T-helper 2 cell treated with Interferon-gamma antibody and Interleukin-4, amounts not matched to agents 5 μg/mL and 100 μg/mL, for 36 hours (primary cell): ENCODE measurements at places on chromosomes 5 and 9.
A peak's percentile ranks its signal among the peaks of the same experiment; 100 is the strongest.

DNA sequence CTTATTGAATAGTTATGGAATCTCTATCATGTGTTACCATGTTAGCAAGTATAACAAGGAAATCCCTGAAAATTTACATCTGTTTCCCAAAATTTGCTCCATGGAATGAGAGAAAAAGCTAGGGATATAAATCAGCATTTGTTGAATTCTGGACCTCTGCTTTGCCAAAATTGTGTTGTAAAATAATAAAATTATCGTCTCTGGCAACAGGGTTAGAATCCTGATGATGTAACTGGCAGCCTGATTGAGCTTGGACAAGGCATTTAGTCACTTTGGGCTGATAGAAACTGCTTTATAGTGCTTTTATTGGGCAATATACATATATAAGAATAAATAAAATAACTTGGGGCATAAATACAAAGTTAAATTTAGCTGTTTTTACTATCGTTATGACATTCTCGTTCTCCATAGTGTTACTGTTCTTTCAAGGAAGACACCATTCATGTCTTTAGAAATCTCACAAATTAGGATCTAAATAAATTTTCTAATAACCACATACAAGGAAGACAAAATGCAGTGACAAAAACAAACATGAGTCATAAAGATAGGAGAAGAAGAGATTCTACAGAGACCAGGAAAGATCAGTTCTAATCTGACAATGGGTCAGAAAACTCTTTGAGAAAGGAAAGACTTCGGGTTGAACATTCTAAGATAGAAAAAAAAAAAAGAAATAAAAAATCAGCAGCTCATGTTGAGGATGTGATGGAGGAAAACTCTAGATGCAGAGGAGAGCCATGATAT lies 145.0 kb upstream of the CDH10 start:
- no peak for DNase-seq

DNA sequence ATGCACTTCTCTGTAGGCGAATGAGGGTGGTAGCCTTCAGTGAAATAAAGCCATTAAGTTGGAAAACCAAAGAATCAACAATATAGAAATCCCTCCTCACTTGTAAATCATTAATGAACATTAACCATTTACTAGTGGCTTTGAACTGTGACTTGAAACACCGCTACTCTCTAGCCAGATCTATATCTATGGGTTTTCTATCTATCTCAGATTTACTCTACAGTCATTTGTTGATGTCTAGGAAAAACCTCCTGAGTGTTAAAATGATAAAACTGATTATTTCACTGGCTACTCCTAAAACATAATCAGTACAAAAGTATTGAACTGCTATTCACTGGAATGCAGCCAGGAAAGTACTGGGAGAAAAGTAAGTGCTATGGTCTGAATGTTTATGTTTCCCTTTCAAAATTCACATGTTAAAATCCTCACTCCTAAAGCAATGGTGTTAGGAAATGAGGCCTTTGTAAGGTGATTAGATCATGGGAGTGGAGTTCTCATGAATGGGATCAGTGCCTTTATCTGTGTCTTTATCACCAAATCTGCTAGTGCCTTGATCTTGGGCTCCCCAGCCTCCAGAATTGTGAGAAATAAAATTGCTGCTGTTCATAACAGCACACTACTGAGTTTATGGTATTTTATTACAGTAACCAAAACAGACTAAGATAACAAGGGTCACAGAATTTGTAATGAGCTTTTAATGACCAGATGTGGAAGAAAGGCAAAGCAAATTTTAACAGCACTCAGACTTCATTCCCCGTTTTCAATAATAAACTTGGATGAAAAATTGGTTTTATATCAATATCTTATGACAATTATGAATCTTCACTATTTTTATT lies 8.6 kb upstream of the OXCT1 start:
- no peak for DNase-seq

DNA sequence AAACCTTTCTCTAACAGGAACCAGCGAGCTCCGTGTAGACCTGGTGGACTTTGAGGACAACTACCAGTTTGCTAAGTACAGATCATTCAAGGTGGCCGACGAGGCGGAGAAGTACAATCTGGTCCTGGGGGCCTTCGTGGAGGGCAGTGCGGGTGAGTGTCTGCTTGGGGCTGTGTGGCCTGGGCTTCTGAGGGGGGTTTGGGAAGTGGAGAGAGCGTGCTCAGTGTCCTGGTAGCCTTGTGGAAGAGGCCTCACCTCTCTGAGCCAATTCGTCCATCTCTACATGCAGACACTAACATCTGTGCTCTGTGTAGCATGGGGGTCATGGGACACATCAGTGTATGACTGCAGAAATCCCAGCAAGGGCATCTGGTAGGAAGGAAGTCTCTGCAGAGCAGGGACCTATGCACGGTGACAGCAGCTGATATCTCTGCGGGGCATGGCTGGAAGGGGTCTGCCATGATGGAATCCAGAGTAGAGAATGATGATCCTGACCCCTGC lies 5.9 kb downstream of the FCN2 start:
- no peak for DNase-seq

DNA sequence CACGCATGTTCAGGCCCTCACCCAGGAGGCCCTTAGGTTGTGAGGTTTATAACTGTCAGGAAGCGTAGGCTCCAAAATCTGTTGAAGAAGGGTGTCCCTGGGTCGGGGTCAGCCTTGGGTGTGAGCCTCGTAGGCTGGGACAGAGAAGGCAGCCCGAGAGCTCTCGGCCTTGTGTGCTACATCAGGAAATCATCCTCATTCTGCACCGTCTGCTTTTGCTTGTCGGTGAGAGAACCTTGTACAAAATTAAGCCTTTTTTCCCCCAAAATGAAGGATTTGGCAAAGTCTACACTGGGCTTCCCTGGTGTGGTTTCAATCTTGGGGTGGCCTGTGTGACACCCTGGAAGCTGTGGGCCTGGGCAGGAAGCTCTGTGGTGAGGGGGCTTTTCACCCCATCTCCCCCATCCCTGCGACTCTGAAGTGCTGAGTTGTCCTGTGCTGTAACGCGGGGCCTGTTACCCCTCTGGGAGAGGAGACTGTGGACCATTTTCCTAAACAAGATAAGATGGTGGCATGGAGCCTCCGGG lies 55.3 kb downstream of the AHRR start:
- DNase-seq = peak; percentile 3

DNA sequence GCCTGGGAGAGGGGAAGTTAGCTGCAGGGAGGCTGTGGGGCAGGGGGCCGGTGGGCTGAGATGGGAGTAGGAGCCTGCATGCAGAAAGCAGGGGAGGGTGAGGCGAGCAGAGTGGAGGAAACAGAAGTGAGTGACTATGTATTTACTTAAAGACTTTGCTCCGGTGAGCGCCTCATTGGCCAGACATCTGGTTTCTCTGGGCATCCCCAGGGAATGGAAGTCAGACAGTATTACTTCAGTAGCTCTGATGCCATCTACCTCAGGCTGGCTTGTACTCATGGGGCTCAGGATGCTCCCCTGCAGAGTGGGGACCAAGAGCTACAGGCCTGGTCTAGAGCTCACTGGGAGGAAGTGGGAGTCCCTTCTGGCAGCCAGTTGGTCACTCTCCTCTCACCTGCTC lies 78.2 kb upstream of the ARAP3 start:
- no peak for DNase-seq

GRCh38 chr5:137407090-137407489 lies 92.0 kb downstream of the SPOCK1 start:
- no peak for DNase-seq

GRCh38 chr9:8725635-8726034 lies 926.1 kb upstream of the DMAC1 start:
- no peak for DNase-seq

DNA sequence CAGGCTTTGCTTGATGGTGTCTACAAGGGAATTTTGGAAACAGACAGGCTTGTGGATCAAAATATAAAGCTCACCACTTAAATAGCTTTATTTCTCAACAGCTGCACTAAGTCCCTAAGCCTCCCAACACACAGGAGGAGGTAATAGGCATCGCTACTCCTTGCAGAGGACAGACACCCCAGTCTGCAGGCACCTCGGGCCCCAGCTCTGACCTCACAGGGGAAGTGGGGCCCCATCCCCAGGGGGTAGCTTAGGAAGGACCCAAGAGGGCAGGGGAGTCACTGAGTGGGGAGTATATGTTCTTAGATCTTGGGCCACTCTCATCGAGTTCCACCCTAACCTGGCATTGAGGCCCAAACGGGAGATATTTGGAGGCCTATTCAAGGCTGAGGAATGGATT lies 66.7 kb upstream of the XPA start:
- no peak for DNase-seq

DNA sequence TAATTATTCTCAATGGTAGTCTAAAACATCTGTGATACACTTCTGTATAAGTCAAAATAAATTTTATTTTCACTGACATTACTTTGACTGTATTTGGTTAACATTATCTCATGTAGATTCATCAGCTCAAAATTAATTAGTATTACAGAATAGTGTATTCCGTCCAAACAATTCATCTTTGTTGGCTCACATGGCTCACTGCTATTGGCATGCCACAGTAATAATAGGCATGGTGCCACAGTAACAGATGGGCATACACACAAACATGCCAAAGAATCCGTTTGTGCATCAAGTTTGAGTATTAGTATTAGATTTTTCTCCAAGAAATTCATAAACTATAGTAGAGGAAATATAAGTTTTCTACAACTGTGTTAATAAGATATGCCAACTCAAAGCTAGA lies 14.2 kb downstream of the AP3B1 start:
- no peak for DNase-seq

GRCh38 chr5:3741374-3741770 lies 145.7 kb downstream of the IRX1 start:
- DNase-seq = no peak

DNA sequence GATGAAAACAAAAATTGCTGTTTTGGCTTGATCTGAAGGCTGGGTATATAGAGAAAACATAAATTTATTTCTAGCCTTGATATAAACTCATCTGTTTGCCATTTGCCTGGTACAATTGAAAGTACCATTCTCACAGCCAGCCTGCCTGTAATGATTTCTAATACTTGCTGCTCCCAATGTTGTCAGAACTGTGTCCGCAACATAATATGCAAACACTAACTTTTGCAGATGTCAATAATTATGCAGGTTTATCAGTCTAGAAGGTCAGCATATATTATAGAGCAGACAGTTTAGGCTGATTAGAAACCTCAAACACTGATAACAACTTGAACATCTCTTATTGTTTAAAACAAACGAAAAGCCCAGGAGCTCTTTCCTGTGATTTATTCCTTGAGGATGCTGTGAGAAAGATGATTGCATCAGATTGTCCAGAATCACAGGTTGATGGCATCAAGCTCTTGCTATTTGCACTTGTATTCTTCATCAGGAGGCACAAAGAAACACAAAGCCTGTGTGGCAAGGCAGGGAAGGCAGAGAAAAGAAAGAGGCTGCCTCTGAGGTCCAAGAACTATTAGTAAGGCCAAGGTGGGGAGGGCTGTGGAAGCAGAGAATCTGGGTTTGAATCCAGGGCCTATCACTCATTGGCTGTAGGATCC lies 21.4 kb upstream of the HMHB1 start:
- no peak for DNase-seq

- DNase-seq = no peak
Measured at GRCh38 chr9:134431095-134431494, 104.8 kb downstream of the RXRA start.

GRCh38 chr5:123156577-123157296 lies 67.7 kb downstream of the PRDM6 start:
- DNase-seq = no peak
